ENCODE measurements at places on chromosomes 2 and 18.
A peak's percentile ranks its signal among the peaks of the same experiment; 100 is the strongest.

GRCh38 chr2:163768881-163769695 lies 33.3 kb upstream of the FIGN start:
- DNase-seq, result no peak
- no peak overlapping the region for H3K27ac ChIP-seq
- H3K36me3 ChIP-seq, result no peaks in the 10 kb centered on the region
- no peak overlapping the region for H3K4me3 ChIP-seq
- H3K4me1 ChIP-seq, result no peaks in the 10 kb centered on the region

DNA sequence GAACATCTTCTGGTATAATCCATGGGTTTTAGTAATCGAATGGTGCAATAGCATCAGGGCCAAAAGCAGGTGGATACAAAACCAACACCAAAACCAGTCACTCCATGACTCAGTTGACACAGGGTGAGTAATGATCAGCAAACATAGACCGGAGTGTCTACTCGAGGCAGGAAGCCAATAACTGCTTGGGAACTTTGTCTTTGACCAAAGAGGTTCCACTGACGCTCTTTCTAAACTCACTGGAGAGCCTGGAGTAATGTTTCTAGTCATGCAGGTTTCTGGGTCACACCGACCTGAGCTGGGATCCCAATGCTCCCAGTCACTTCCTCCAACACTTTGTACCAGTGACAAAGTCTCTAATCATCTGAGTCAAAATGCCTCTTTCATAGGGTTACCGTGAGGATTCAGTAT lies 30.9 kb downstream of the MREG start:
- no peak overlapping the region for H3K27ac ChIP-seq
- no peak overlapping the region for H3K4me3 ChIP-seq
- H3K36me3 ChIP-seq, result no peaks in the 10 kb centered on the region
- no peaks in the 10 kb centered on the region for H3K4me1 ChIP-seq
- H3K27me3 ChIP-seq, result no peaks in the 10 kb centered on the region
- no peak for DNase-seq

DNA sequence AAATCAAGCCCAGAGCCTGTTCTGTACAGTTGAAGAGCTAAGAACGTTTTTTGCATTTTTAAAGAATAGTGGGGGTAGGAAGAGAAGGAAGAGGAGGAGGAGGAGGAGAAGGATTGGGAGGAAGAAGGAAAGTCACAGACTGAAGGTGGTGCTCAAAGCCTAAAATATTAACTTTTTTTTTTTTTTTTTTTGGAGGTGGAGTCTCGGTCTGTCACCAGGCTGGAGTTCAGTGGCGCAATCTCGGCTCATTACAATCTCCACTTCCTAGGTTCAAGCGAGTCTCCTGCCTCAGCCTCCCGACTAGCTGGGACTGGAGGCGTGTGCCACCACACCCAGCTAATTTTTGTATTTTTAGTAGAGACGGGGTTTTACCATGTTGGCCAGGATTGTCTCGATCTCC lies 18.3 kb upstream of the KLHL29 start:
- peaks cover 3% of the 10 kb centered on the region for H3K27me3 ChIP-seq
- H3K4me1 ChIP-seq, result no peaks in the 10 kb centered on the region
- no peak for DNase-seq

DNA sequence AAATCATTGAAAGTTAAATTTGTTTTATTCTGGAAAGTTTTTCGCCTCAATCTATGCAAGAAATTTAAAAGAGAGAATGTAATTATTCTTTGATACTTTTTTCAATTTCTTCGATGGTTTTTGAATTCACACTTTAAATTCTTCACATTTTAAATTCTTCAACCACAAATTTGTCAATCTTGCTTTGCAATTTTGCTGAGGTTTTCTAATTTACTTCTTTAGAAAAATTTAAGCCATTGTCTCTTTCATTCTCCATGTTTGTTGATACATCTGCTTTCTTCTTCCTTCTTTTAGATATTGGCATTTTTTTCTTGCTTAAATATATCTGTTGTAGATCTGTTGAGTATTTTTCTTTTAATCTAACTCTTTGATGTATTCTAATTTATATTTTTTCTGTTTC lies 301.9 kb upstream of the DSEL start:
- H3K27me3 ChIP-seq, result no peaks in the 10 kb centered on the region
- no peak overlapping the region for H3K27ac ChIP-seq
- H3K4me1 ChIP-seq, result no peaks in the 10 kb centered on the region

DNA sequence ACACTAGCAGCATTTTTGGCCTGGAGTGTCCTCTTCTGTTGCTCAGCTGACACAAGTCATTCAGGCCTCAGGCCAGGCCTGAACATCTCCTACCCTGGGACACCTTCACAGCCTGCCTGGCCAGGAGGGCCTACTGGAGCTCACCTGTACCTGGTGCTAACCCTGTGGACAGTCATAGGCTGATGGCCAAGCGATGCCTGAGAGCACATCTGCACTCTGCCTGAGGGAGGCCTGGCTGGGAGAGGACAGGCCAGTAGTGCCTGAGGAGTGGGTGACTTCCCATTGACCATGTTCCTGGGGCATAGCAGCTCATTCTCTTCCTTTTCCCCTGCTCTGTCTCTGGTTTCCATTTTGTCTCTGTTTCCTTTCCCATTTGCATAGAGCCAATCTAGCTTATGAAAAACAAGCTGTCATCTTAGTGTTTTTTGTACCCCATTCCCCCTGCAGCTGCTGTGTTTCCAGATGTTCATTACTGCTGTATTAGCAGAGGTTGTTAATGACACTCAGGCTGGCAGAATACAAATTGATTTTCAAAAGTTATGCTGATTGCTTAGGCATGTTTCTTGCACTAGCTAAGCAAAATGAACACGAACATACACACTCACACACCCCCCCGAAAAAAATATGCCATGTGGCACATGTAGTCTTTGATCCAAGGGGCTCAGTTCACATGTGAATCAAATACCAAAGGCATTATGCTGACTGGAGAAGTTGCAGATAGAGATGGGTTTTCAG lies 149.7 kb upstream of the HS6ST1 start:
- H3K36me3 ChIP-seq, result no peaks in the 10 kb centered on the region
- H3K27ac ChIP-seq, result no peak overlapping the region

DNA sequence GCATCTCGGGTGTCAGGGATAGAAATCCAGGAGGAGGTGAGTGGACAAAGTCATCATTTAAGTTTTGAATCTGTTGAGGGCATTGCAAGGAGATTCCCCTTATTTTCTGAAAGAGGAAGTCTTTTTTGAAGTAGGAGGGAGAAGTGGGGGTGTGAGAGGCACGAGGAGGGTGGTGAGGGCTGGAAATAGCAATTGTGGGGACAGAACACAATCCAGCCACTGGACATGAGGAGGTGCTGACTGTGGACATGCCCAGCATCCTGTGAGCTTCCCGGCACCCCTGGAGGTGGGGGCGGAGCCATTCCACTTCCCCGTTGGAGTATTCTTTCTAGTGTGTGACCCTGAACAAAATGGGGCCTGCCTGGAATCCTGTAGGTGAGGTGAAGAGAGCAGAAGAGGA lies 310.7 kb upstream of the EPAS1 start:
- DNase-seq, result no peak
- no peaks in the 10 kb centered on the region for H3K27me3 ChIP-seq
- H3K4me3 ChIP-seq, result no peak overlapping the region
- H3K36me3 ChIP-seq, result peaks cover 2% of the 10 kb centered on the region
- no peak overlapping the region for H3K27ac ChIP-seq

- no peaks in the 10 kb centered on the region for H3K27me3 ChIP-seq
- H3K4me3 ChIP-seq, result no peak overlapping the region
- no peak for DNase-seq
- H3K4me1 ChIP-seq, result peaks cover 13% of the 10 kb centered on the region
- H3K27ac ChIP-seq, result no peak overlapping the region
Measured at GRCh38 chr2:200373231-200373630, 66.7 kb downstream of the SPATS2L start.

- no peaks in the 10 kb centered on the region for H3K27me3 ChIP-seq
- no peaks in the 10 kb centered on the region for H3K36me3 ChIP-seq
- H3K4me1 ChIP-seq, result peaks cover 3% of the 10 kb centered on the region
- no peak overlapping the region for H3K4me3 ChIP-seq
- no peak for DNase-seq
Measured at GRCh38 chr2:41880561-41881243, 167.1 kb upstream of the PKDCC start.

GRCh38 chr2:70777450-70777849 lies 9.4 kb upstream of the ADD2 start:
- peaks cover 29% of the 10 kb centered on the region for H3K27me3 ChIP-seq
- H3K36me3 ChIP-seq, result no peaks in the 10 kb centered on the region
- H3K4me1 ChIP-seq, result no peaks in the 10 kb centered on the region
- no peak overlapping the region for H3K27ac ChIP-seq
- H3K4me3 ChIP-seq, result no peak overlapping the region

DNA sequence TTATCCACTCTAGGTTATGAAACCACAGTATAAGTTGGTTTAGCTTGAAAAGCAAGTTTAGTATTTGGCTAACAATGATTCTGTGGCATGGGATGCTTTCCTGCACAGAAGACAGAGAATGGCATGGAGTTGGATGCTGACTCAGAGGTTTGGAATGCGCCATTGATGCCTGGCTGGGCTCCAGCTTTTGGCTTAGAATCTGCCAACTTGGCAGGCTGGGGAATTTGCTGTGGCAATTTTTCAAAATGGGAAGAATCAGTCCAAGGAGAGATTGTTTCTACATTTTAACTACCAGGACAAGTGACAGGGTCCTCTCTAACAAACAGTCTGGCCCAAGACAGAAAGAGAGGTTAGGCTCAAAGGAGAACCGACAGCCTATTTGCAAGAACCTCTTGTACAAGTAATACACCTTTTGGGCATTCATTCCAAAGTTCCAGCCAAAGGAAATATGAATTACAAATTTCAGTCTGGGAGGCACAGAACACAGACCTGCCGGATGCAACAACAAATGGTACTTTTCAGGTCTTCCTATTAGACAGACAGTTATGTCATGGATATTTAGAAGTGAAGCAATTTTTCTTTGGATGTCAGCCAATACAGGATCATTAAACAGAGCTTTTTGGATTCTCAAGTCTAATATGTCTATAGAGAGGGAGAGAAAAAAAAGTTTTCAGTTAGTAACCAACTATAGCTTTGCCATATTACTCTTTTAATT lies 1027.7 kb downstream of the TMEM182 start:
- no peaks in the 10 kb centered on the region for H3K36me3 ChIP-seq
- DNase-seq, result peak; percentile 7
- peak overlapping the region; percentile 98 for H3K27ac ChIP-seq
- no peaks in the 10 kb centered on the region for H3K27me3 ChIP-seq

DNA sequence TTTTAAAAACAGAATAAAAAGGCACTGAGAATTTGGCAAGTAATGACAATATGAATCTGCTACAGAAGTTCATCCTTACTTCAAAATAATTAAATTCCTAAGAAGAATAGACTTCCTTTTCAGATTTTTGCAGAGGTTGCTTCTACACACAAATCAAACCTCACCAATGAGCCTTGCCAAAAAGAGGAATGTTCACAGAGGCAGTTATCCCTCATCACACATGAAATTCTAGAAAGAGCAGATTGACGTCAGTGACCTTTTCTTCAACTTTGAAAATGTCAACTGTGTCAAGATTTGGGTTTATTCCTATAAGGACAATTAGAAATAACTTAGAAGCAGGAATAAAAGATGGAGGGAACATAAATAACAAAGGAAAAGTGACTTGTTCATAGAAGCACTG lies 64.6 kb downstream of the MBD2 start:
- no peak overlapping the region for H3K27ac ChIP-seq
- H3K36me3 ChIP-seq, result peaks cover 25% of the 10 kb centered on the region
- H3K4me3 ChIP-seq, result no peak overlapping the region
- no peak for DNase-seq
- peaks cover 1% of the 10 kb centered on the region for H3K4me1 ChIP-seq

- no peaks in the 10 kb centered on the region for H3K4me1 ChIP-seq
- no peak for DNase-seq
- no peaks in the 10 kb centered on the region for H3K36me3 ChIP-seq
- H3K27me3 ChIP-seq, result no peaks in the 10 kb centered on the region
- H3K4me3 ChIP-seq, result no peak overlapping the region
Measured at GRCh38 chr2:49360407-49360767, 206.1 kb upstream of the FSHR start.

GRCh38 chr2:11123001-11123809 lies 32.1 kb upstream of the SLC66A3 start:
- peaks cover 4% of the 10 kb centered on the region for H3K4me1 ChIP-seq
- no peaks in the 10 kb centered on the region for H3K36me3 ChIP-seq
- DNase-seq, result no peak
- H3K27me3 ChIP-seq, result peaks cover 27% of the 10 kb centered on the region
- H3K4me3 ChIP-seq, result no peak overlapping the region
- no peak overlapping the region for H3K27ac ChIP-seq

DNA sequence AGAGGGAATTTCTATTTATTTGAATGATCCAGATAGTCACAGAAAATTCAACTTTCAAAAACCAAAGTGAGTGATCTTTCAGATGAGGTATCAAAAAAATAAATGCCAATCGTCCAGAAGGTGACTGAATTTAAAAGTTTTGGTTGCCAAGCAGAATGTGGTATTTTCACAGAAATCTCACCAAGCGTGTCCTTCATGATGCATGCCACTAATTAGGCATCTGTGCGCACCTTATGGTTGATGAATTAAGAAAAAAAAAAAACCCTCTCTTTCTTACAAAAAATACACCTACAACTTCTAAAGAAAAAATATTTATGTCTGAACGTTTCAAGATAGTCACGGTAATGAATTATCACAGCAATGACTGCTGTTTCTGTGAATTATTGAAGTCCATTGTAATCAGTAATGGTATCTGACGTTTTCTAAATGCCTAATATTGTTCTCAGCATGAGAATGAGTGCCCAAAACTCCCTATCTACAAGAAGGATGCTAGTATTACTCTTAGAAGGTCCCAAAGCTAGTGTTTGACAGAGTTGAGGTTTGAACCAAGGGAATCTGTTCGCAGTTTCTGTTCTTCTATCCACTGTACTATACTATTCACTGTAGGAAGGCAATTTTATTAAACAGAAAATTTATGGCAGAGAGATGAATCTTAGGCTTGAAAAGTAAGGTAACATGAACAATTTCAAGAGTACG lies 219.6 kb upstream of the NETO1 start:
- no peak for DNase-seq
- no peaks in the 10 kb centered on the region for H3K27me3 ChIP-seq
- no peaks in the 10 kb centered on the region for H3K4me1 ChIP-seq
- no peak overlapping the region for H3K27ac ChIP-seq

DNA sequence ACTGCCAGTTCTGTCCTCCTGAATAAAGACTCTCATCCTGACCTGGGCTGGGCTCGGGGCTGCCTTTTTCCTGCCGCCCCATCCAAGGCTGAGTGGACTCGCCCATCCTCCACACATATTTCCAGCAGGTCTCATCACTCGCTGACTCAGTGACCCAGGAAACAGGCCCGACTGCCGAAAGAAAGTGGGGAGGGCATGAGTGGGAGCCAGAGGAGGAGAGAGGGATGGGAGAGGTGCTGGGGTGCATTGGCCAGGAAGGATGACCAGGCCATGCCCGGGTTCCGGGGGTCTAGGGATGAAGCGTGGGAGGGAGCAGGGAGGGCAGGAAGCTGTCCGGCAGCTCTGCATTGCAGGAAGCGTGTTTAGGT lies 66.7 kb downstream of the TWIST2 start:
- peak overlapping the region; percentile 15 for H3K4me3 ChIP-seq
- no peaks in the 10 kb centered on the region for H3K27me3 ChIP-seq
- H3K27ac ChIP-seq, result no peak overlapping the region
- H3K4me1 ChIP-seq, result peaks cover 23% of the 10 kb centered on the region
- peak; percentile 24 for DNase-seq
